Stimulated activated CD8-positive, alpha-beta memory T cell treated with anti-CD3 and anti-CD28 coated beads, Interleukin-7, amount 100 ng/mL, for 1 hour (primary cell): ENCODE measurements at places on chromosomes 5 and 9.

GRCh38 chr5:120504057-120504456 lies 40.0 kb downstream of the PRR16 start:
- DNase-seq: no peak

DNA sequence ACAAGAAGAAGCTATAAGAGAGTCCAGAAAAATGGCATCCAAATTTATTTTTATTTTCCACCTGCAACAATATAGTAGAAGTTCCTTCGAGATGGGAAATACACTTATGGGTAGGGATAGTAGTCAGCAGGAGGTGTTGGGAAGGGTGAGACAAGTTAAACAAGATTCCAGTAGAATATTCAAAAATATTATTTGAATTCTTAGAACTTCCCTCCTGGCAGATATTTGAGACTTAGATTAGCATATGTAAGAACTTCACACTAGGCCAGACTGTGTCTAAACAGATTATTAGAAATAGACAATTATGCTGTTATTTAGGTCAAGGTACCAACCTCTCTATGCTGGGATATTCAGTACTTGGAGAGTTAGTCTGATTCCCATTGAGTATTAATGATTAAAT lies 108.7 kb downstream of the PLK2 start:
- DNase-seq: no peak

DNA sequence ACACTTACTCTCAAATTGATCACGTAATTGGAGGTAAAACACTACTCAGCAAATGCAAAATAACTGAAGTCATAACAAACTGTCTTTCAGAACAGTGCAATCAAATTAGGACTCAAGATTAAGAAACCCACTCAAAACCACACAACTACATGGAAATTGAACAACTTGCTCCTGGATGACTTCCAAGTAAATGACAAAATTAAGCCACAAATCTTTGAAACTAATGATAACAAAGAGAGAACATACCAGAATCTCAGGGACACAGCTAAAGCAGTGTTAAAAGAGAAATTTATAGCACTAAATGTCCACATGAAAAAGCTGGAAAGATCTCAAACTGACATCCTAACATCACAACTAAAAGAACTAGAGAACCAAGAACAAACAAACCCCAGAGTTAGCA lies 540.5 kb upstream of the CDH18 start:
- no peak for DNase-seq

- no peak for DNase-seq
Observed at GRCh38 chr5:144644317-144644716, 473.6 kb downstream of the KCTD16 start.

GRCh38 chr9:78397454-78397853 lies 100.5 kb downstream of the PSAT1 start:
- DNase-seq: no peak

DNA sequence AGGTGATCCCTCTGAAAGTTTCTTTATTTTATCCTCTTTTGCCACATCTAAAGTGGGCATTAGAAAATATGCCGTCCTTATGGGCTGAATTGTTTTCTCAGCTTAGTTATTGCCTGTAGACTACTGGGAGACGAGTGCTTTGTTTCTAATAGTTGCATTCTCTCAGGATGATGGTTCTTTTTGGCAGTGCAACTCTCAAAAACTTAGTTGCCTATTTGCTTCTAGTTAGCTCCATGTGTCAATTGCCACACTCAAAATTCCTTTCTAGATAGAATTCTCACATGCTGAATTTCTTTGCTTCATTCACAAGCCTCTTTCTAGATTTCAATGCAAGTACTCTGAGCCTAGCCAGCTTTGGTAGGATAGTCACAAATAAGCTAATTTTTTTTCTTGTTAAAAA lies 155.5 kb downstream of the FGF10 start:
- no peak for DNase-seq

GRCh38 chr9:110056062-110056461 lies 151.9 kb downstream of the C9orf152 start:
- DNase-seq: no peak

DNA sequence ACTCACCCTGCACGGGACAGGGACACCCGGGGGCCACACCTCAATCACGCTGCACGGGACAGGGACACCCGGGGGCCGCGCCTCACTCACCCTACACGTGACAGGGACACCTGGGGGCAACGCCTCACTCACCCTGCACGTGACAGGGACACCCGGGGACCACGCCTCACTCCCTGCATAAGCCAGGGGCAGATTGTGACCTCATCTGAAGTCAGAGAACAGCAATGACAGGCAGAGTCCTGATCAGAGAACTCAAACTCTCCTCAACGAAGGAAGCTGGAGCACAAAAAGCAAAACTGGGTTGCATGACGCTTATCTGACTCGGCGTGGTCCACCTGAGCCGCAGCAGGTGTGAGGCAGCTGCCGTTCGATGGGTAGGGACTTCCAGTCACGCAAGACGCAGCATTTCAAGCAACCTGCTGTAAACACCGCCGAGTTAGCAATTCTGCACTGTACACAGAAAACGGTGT lies 3.2 kb downstream of the TERT start:
- no peak for DNase-seq

DNA sequence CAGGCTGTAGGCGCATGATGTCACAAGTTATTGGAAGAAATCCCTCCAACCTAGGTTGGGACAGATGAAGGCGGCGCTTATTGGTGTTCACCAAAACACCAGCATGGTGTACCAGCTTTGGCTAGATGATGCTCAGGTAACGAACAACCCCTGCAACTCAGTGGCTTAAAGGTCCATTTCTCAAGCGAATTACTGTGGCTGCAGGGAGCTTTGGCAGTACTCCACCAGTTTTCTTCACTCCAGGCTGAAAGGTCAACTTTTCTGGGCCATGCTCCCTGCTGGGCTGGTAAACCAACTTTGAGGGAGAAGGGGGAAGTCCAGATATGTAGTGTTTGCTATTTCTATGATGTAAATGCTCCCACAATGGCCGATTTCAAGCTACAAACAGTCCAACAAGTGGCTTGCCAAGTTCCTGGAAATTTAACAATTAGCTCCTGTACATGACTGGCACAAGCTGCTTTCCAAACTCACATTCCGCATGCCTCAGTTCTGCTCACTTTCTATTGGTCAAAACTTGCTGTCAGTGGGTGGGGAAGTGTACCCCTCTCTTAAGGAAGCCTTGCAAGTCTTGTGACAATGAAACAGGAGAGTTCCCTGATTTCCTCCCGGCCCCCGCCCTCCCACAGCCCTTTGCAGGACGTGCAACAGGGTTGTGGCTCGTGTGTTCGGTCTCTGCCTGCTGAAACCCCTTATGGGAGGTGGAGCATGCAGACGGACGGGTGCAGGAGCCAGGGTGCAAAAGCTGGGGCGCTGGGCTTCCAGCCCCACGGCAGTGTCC lies 588 bp upstream of the ZBED3 start:
- no peak for DNase-seq

- no peak for DNase-seq
Observed at GRCh38 chr9:89051421-89052025, 60.3 kb downstream of the S1PR3 start.

- DNase-seq: no peak
Observed at GRCh38 chr5:28415791-28416443, 1377.5 kb upstream of the CDH9 start.

DNA sequence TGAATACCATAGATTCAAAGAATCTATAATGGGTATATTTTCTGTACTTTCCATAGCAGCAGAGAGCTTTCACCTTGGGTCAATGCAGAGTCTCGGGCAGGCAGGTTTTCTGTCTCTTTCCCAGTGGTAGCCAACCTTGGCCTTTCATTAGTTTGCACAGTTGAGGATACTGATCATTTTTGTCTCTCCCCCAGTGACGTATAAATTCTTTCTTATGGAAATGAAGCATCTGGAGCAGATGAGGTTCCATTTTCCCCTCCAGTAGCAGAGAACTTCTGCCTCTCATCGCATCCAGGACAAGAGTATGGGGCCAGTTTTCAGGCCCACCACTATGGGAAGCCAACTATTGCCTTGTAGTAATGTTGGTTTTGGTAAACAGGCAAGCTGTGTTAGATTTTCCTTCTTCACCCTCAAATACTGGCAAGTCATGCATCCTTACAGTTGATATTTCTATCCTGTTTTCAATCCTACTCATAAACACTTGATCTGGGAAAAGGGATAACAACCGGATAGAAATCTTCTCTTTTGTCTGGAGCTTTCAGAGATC lies 845.2 kb upstream of the CDH18 start:
- DNase-seq: no peak

DNA sequence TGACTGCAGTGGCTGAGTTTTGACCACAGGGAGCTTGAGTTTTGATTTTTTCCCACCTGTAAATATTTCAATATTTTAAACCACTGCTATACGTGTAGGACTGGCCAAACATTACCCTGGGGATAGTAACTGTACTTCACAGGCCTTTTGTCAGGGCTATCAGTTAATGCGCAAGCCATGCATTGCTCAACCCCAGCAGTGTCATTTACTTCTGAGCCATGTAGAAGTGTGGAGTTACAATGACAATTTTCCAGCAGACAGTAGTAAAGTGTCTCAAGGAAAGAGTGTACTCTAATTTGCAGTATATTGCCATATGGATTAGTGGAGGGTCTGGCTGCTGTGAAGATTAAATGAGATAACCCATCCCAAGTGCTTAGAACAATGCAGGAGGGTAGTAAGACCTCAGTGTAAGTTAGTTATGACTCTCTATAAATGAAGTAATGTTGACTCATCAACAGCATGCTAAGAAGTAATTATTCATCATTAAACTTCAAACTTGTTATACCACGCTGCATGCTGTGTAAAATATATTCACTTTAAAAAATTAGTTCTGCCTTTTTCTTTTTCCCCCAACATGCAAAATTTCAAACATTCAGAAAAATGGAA lies 489.2 kb downstream of the KDM4C start:
- DNase-seq: no peak

DNA sequence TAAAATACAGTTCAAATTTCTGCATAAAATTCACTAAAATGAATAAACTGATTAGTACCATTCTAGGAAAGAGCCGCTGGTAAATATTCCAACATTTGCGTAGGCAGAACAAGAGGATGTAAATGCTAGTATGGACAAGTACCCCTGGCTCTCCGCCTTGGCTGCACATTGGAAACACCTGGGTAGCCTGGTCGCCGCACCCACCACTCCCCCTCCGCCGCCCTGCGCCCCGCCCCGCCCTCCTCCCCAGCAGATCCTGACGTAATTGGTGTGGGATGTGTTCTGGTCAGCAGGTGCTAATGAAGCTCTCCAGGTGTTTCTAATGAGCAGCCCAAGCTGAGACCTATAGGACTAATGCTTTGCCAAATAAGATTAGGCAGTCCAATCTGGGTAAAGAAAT lies 225.7 kb downstream of the FRMD3 start:
- DNase-seq: no peak

- DNase-seq: no peak
Observed at GRCh38 chr5:86570427-86571083, 47.2 kb upstream of the COX7C start.

DNA sequence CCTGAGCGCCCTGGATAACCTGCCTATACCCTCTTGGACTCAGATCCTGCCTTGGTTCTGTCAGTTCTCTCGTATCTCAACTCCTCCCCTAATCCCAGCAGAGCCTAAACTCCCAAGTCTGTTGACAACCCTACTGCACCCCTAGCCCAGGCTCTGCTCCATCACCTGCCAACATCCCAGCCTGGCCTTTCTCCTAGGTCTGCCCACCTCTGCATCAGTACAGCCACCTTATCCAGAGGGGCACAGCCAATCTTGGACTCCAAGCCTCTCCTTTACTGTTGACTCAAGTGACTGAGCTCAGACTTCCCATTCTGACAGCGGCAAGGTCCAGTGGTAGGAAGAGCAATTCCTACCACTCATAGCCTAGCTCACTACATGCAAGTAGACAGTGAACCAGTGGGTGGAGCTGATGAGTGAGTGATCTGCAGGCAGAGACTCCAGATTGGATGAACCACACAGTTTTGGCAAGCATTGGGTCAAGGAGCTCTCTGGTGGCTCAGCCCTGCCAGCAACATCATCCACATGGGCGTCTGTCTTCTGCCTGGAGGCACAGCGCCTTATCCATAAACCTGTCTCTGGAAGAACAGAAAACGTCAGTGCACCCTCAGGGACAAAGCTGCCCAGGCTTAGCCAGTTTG lies 26.5 kb downstream of the TRMO start:
- no peak for DNase-seq
